ENCODE measurements at places on chromosomes 4 and X.

DNA sequence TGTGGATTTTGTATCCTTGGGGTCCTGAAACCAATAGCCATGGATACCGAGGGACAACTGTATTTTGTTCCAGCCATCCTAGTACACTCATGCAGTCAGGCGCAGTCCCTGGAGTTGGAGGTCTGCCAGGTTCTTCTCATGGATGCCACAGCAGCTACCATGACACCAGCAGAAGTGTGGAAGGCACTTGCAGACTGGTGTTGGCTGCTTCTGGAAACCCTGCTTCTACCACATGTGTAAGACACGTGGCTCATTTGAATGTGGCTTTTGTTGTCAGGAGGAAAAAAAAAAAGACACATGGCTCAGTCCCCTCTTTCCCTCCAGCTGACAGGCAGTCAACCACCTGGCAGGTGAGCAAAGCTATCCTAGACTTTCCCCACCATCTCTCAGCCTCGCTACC is 19.4 kb downstream of the DRD5 start:
- DNase-seq: no peak

- no peak for DNase-seq
These were observed 117.2 kb downstream of the GASK1B start for GRCh38 chr4:158055668-158056067.

DNA sequence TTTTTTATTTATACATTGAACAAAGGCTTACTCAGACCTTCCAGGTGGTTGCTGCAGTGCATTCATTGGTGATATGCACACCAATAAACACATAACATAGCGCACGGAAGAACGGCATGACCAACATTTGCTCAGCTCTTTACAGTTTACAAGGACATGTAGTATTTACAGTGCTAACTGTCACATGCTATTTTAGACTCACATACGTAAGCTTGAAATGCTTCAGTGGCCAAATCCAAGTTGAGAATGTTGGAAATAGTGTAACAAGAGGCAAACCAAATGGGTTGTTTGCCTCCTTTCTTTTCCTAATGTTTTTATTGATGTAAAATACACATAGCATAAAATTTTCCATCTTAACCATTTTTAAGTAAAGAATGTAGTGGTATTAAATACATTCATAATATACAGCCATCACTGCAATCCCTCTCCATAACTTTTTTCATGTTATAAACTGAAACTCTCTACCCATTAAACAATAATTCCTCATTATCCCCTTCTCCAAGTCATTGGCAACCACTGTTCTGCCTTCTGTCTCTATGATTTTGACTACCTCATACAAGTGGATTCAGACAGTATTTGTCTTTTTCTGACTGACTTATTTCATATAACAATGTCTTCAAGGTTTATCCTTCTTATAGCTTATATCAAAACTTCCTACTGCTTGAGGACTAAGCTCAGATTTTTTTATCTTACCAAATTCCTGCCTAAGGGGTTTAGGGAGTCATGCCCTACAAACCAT is 1722.9 kb upstream of the AGA start:
- no peak for DNase-seq

DNA sequence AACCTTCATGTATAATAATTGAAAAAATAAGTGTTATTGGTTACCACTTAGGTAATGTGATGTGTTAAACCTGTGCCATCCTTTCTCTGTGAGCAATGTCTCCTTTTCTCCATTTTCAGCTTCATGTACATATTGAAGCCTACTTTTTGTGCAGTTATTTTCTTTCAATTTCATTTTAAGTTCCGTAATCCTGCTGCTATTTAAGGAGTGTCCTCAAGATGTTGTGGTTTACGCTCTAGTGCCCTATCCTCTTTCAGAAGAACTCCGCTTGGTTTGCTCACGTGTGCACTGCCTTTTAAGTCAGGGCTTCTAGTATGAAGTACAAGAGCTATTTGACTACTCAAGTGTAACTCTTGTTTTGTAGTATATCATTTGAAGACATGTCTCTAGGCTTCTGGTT is 2253.2 kb upstream of the TENM3 start:
- no peak for DNase-seq

All from DMS 273 treated with DMSO at 0.1 percent for 48 hours (cell line).